ENCODE measurements at places on chromosomes 4 and X.
A peak's percentile ranks its signal among the peaks of the same experiment; 100 is the strongest.

GRCh38 chr4:163042306-163042705 is 124.4 kb downstream of the NAF1 start:
- DNase-seq = no peak

DNA sequence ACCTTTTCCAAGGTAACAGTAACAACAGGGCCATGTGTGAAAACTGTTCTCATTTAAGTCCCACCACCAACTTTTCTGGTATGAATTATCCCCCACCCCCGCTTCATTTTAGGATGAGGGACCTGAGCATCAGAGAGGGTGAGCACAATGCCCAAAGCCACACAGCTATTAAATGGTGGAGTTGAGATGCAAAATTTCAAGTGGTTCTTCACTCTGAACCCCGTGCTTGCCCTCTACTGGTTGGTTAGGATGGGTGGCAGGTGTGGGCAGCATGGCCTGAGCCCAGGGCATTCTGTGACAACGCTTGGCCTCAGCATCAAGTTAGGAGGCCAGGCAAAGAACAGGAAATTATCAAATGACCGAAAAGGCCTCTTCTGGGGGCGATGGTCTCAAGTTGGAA is 33.5 kb downstream of the MED28 start:
- no peak for DNase-seq

DNA sequence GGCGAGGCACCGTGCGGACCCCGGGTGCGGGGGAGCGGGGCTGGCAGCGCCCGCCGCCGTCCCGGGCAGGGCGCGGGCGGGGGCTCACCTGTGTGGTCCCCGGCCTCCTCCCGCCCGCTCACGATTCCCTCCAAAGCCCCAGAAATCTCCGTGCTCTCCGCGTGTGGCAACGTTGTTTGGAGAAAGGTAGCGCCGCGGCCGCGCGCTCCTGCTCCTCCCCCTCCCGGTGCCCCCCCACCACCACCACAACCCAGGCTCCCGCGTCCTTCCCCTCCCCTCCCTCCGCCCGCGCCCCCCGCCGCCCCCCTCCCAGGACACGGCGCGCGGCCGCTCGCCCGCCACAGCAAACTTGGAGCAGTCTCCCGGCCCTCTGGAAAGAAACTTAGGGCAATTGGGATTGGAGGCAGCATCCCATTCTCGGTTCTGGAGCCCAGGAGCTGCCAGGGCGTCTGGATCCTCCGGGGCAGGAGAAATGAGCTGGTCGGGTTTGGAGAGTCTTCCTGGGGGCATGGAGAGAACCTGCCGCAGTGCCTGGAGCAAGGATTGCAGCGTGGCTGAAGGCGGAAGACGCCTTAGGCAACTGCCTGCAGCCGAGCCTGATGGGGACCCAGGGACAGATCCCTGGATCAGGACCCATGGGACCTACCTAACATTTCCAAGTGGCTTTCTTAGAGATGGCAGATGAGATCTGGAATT is 855 bp downstream of the KLF3 start:
- DNase-seq = peak; percentile 51

GRCh38 chr4:6230827-6231662 is 30.7 kb upstream of the JAKMIP1 start:
- DNase-seq = no peak

DNA sequence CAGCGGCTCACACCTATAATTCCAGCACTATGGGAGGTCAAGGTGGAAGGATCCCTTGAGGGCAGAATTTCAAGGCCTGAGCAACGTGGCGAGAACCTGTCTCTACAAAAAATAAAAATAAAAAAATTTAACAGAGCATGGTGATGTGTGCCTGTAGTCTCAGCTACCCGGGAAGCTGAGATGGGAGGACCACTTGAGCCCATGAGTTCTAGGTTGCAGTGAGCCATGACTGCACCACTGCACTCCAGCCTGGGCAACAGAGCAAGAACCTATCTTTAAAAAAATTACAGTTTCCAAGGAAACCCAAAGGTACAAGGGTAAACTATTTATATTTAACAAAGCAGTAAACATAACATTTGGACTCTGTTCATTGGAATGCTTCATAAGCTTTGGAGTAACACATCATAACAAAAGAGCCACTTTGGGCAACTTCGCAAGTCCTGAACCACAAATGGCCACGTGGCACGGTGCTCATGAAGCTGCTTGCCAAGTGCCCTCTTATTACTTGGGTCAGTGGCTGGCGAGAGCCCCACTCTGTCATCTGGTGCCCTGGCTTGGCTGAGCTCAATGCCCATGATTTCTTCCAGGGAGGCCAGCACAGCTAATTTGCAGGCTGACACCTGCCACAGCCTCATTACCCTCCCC is 165.6 kb downstream of the SH3KBP1 start:
- no peak for DNase-seq

GRCh38 chr4:11420327-11420726 is 8.4 kb downstream of the HS3ST1 start:
- no peak for DNase-seq

- no peak for DNase-seq
These were observed 66.3 kb downstream of the SMC1A start for GRCh38 chrX:53356186-53356585.

DNA sequence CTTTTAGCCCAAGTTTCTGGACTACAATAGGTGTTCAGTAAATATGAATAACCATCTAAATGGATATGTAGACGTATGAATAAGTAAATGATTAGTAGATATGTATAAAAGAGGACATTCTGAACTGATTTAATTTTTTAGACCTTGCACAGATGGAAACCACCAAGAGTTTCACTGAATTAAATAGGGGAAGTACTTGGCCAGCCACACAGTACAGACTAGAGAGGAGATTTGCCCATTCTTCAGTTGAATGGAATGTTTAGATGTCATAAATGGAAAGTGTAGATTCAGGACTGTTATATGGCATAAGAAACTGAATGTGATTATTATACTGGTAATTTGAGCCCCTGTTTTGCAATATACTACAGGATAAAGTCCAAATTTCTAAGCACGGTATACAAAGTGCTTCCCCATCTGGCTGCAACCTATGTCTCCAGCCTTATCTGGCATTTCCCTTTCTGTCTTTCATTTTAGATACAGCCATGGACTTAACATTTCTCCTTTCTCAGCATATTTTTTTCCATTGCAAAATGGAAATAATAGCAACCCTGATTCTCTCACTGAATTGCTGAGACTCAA is 137.8 kb upstream of the HS3ST1 start:
- DNase-seq = no peak

GRCh38 chr4:6703786-6704185 is 5.9 kb downstream of the MRFAP1L1 start:
- DNase-seq = no peak

- DNase-seq = no peak
These were observed 10.2 kb downstream of the ARX start for GRCh38 chrX:25005382-25006185.

DNA sequence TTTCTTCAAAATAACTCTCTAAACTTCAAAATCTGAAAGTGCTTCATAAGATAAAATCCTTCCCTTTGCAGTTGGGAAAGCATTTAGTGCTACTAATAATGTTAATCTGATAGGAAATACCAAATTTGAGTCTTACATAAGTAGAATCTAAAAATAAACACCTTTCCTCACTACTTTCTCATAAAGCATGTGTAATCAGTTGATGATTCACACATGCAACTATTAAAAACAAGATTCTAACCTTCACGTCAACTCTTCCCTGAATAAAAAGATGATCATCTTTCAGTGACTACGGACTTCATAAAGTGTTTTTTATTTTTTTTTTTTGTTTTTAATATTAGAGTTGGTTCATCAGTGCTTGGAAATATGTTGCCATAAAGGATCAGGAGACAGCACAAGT is 172.6 kb downstream of the ACTRT1 start:
- DNase-seq = no peak

DNA sequence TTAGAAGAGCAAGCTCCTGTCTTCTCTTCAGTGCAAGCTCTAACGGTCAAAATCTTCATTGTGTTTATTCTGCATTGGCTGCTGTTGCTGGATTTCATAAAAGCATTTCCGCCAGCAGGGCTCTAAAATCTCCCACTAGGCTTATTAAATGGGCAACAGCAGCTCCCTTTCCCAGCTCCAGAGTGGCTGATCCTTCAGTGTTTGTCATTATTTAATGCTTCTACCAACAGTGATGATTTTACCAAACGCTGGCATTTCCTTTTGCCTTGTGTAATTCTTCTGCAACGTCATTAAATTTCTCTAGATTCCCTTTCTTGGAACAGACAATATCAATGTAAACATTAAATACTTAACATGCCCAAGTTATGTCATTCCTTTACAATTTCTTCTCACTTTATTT is 20.1 kb downstream of the SLC7A11 start:
- DNase-seq = no peak

DNA sequence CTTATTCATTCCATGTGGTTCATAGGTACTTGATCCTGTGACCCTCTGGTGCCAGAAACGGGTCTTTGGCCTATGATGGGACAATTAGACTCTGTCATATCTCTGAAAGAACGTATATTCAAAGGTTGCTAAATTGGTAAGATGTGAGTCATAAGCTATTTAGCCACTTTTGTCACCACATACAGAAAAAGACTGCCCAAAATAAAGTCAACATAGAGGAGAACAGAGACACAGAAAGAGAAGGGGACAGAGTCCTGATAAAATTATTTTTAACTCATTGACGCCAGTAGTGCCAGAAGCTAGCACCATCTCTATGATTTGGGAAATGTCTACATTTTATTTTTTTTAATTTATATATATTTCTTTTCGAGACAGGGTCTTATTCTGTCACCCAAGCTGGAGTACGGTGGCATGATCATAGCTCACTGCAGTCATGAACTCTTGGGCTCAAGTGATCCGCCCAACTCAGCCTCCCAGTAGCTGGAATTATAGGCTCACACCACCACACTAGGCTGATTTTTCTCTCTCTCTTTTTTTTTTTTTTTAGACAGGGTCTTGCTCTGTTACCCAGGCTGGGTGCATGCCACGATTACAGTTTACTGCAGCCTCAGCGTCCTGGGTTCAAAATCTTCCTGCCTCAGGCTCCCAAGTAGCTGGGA is 92.1 kb upstream of the COX18 start:
- DNase-seq = no peak

DNA sequence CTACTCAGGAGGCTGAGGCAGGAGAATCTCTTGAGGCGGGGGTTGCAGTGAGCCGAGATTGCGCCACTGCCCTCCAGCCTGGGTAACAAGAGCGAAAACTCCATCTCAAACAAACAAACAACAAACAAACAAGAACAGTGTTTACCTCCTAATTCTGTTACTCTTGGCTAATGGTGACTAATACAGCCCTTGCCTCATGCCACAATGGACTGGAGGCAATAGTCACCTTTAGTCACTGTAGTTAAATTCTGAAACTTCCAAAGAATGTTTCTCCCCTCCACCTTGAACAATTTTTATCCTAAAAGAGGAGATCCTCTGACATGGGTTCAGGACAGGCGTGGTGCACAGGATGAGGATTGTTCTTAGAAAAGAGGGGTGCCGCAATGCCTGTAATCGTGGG is 241.2 kb upstream of the CTSO start:
- DNase-seq = no peak

GRCh38 chr4:52407545-52407944 is 251.6 kb downstream of the USP46 start:
- DNase-seq = no peak

DNA sequence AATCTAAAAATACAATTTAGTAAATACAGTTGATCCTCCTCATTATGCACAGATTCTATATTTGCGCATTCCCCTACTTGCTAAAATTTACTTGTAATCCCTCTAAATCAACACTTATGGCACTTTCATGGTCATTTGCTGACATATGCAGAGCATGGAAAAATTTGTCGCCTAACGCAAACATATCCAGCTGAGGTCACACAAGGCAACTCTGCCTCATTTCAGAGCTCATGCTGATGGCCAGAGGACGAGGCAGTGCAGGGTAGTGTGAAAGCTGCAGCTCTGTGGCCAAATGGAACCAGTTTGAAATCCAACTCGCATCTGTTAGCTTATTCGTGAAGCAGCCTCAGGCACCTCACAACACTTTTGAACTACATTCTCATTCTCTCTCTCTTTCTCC is 39.7 kb upstream of the KLHL2 start:
- DNase-seq = no peak

DNA sequence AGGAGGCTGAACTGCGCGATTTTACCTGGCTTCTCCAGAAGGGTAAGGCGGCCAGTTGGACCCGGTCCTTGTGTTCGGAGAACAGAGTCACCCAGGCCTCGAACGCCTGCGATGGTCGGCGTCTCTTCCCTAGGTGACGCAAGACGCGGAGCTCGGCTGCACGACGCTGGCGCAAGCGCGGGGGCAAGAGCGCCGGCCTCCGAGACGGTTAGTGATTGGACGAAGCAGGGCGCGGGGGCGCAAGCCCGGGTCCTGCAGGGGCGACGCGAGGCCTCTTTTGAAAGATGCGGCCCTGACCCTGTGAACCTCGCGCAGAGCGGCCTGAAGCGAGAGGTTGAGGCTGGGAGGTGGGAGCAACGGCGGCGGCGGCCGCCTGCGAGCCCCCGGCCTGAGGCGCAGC is 428 bp downstream of the ADAD1 start:
- DNase-seq = no peak

GRCh38 chrX:28988246-28988645 is 401.0 kb downstream of the IL1RAPL1 start:
- DNase-seq = no peak

Measured in GM13977 (cell line).